Effector CD4-positive, alpha-beta T cell (primary cell): ENCODE measurements at places on chromosomes 7 and 10.

GRCh38 chr7:147659036-147659995, 931.2 kb upstream of the C7orf33 start:
- DNase-seq = no peak

GRCh38 chr10:119378737-119379067, 163.8 kb downstream of the RGS10 start:
- no peak for DNase-seq

DNA sequence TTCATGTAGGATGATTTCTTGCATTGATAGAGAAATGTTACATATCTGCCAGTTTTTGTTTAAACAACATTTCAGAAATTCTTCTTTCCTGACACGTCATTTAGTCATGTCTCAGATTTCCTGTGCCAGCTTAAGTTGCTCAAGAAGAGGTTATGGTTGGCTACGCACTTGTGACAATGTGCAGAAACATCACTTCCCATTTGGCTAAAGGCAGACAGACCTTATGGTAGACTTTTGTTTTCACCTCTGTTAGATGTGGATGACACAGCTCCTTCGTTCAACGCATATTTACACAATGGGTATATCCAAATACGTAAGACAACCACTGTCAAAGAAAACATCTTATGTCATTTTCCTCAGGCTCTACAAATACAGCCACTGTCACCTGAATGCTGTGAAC, 125.8 kb downstream of the DOCK4 start:
- DNase-seq = no peak

DNA sequence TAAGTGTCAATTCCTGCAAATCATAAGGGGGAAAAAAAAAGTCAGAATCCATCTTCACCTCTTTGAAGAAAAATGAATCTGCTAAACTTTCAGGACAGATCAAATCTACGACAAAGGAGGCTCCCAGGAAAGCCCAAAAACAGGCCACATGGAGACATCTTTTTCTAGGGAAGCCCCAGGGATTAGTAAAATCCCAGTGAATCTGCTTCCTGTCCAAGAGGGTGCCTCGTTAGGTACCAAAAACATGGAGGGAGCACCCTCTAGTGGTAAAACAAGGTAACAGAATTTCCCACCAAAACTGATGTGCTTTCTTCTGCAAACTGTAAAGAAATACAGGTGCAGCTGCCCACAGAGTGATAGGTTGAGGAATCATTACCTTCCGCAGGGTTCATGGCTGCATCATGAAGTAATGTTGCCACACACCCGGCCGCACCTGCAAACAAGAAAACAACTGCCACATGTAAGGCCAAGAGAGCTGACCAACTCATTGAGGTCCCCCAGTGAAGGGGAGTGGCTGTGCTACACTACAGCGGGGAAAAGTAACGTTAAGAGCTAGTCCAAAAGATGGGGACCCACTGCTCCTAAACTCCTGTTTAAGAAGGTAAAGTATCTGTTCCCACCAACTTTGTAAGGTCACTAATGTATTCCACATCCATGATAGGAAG, 7.9 kb downstream of the SLC25A28 start:
- peak; percentile 14 for DNase-seq
